Panc1 (cell line): ENCODE measurements at places on chromosomes 4 and X. TPM values are rescaled to one million over a fixed set of nuclear protein-coding genes. Genes with fewer than 3 reads are reported as not detected.

DNA sequence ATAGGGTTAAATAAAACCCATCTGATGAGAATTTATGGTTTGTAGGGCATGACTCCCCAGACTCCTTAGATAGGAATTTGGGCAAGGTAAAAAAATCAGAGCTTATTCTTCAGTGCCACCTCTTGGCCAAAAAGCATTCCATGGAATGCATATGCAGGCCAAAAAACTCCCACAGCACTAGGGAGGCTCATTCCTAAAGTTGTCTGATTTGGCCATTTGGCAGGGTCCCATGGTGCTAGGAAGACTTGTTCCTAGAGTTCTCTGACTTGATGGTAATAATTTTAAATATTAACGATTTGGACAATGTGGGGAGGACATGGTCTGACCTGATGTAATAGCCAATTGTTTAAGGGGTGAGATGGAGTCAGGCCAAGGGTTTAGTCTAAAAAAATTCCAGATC, 93.0 kb downstream of the SPIN4 start:
- H3K27me3 ChIP-seq: no peaks in the 10 kb centered on the region
- H3K4me3 ChIP-seq: no peak overlapping the region
- no peak for DNase-seq
- H3K27ac ChIP-seq: no peak overlapping the region
- no peaks in the 10 kb centered on the region for H3K36me3 ChIP-seq

GRCh38 chr4:92304121-92304520, 355 bp downstream of the GRID2 start:
- H3K27ac ChIP-seq: no peak overlapping the region
- H3K27me3 ChIP-seq: peaks cover 9% of the 10 kb centered on the region
- H3K36me3 ChIP-seq: no peaks in the 10 kb centered on the region
- peaks cover 6% of the 10 kb centered on the region for H3K4me1 ChIP-seq
- DNase-seq: no peak

GRCh38 chr4:189981970-189982369, 41.3 kb downstream of the FRG1 start:
- H3K27me3 ChIP-seq: no peaks in the 10 kb centered on the region
- no peaks in the 10 kb centered on the region for H3K36me3 ChIP-seq
- no peaks in the 10 kb centered on the region for H3K4me1 ChIP-seq
- no peak for DNase-seq
- no peak overlapping the region for H3K4me3 ChIP-seq
- H3K27ac ChIP-seq: no peak overlapping the region

DNA sequence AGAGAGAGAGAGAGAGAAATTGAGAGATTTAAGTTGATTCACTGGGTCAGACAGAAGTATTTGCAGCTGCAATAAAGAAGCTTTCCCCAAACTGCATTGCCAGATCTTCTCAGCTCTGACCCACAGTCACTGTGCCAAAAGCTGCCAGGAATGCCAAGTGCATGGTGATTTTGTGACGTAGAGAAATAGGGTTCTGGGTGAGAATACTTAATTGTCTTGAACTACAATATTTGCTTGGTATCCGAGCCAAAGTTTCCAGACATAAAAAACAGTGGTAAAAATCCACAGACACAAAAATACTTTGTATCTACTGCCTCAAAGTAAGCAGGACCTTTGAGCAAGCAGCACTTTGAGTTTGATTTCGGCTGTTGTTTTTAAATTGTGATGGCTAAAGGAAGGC, 331.1 kb downstream of the GRID2 start:
- no peak overlapping the region for H3K4me3 ChIP-seq
- no peak overlapping the region for H3K27ac ChIP-seq
- no peak for DNase-seq
- no peaks in the 10 kb centered on the region for H3K4me1 ChIP-seq

DNA sequence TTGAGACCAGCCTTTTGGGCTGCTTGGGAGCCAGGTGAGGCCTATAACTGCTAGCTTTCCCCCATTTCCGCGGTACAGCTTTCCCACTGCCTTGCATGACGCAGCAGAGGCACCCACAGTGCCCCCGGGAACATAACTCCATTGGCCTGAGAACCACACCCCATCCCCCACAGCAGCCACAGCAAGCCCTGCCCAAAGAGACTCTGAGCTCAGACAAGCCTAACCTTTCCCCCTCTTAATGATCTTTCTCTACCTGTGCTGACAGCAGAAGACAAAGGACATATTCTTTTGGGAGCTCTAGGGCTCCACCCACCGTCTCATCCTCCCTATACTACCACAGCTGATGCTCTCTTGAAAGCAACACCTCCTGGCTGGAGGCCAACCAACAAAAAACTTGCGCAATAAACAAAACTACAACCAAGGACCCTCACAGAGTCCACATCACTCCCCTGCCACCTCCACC, 114.8 kb downstream of the FANCB start:
- no peaks in the 10 kb centered on the region for H3K27me3 ChIP-seq
- no peaks in the 10 kb centered on the region for H3K36me3 ChIP-seq
- H3K27ac ChIP-seq: no peak overlapping the region
- no peaks in the 10 kb centered on the region for H3K4me1 ChIP-seq
- no peak for DNase-seq
- no peak overlapping the region for H3K4me3 ChIP-seq

GRCh38 chrX:54178100-54178940, 4.7 kb downstream of the FAM120C start:
- no peak overlapping the region; the same call in 1 of the 2 replicates for H3K4me3 ChIP-seq
- no peaks in the 10 kb centered on the region for H3K27me3 ChIP-seq
- H3K4me1 ChIP-seq: peaks cover 26% of the 10 kb centered on the region
- peak overlapping the region; percentile 93 for H3K27ac ChIP-seq
- no peaks in the 10 kb centered on the region; the same call in none of the 2 replicates for H3K36me3 ChIP-seq

GRCh38 chrX:110212299-110212698, 105.6 kb downstream of the AMMECR1 start:
- H3K4me3 ChIP-seq: no peak overlapping the region
- H3K27me3 ChIP-seq: no peaks in the 10 kb centered on the region
- no peaks in the 10 kb centered on the region for H3K4me1 ChIP-seq
- no peak for DNase-seq

DNA sequence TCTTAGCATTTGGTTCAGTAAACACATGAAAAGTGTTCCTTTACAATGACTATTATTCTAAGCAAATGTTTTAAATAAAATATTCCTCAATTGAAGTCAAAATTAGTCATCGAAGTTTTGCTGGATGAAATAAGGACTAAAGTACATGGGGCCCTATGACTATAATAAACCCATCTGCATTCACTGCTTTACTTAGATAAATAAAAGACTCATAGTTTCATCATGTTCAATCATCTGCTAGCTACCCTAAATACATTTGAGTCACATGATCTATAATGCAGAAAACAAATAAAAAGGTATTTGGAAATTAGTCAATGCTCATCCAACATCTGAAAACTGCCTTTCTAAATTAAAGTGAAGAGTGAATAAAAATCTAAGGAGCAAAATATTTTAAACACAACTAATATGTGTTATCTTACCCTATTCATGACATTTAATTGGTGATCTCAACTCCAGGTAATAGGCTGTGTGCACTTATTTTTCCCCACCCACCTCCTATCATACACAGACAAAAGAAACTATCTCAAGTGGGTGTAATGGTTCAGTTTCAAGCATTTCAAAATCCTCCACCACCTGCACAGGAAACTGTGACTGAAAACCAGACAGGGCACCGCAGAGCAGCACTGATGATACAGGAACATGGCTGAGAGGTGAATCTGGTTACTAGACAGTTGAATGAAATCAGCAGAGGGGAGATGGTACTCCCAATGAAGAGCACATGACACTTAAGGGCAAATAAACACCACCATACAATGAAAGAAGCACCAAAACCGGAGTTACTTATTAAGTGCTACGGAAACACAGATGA, 78.6 kb downstream of the CAMK2D start:
- H3K4me1 ChIP-seq: peaks cover 4% of the 10 kb centered on the region
- no peak overlapping the region for H3K4me3 ChIP-seq
- DNase-seq: no peak
- H3K27ac ChIP-seq: peak overlapping the region; percentile 17; the same call in 1 of the 2 replicates

GRCh38 chr4:164952551-164952950, 24.9 kb downstream of the TRIM61 start:
- DNase-seq: no peak
- no peaks in the 10 kb centered on the region for H3K27me3 ChIP-seq
- H3K4me1 ChIP-seq: no peaks in the 10 kb centered on the region
- no peak overlapping the region for H3K27ac ChIP-seq
- no peak overlapping the region for H3K4me3 ChIP-seq
- H3K36me3 ChIP-seq: no peaks in the 10 kb centered on the region

DNA sequence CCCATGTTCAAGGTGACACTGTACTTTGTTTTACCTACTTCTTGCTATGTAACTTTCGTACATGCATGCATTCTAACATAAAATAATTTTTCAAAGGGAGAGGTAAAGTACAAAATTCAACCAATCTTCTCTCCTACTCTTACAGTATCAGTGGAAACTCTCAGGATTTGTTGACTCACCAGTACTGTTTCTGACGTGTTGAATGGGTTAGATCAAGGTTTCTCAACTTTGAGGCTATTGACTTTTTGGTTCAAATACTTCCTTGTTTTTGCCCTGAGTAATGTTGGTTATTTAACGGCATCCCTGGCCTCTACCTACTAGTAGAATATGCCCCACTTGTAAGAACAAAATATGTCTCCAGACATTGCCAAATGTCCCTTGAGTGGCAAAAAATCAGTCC, 94.6 kb upstream of the SMAD1 start:
- H3K4me1 ChIP-seq: no peaks in the 10 kb centered on the region
- H3K36me3 ChIP-seq: no peaks in the 10 kb centered on the region
- no peaks in the 10 kb centered on the region; the same call in 1 of the 2 replicates for H3K27me3 ChIP-seq
- H3K4me3 ChIP-seq: no peak overlapping the region
- no peak overlapping the region for H3K27ac ChIP-seq

DNA sequence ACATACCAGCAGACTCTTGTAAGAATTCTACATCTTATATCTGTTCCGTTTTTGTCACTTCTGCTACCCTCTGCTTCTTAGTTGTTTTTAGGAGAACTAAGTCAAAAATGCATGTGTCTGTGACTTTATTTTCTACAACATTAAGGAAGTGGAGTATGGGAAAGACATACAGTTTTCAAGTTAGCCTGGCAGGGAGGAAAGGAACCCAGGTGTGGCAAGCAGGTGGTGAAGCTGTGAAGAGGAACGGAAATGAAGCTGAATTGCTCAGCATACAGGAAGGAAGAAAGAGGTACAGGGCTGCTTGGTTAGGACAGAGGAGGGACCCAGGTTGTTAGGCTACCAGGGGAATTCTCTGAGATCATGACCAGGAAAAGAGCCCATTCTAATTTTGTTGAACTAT, 9.4 kb downstream of the GPRIN3 start:
- no peak overlapping the region for H3K4me3 ChIP-seq
- no peaks in the 10 kb centered on the region for H3K36me3 ChIP-seq
- no peaks in the 10 kb centered on the region for H3K27me3 ChIP-seq
- H3K27ac ChIP-seq: no peak overlapping the region

- H3K36me3 ChIP-seq: no peaks in the 10 kb centered on the region; the same call in 1 of the 2 replicates
- no peaks in the 10 kb centered on the region for H3K4me1 ChIP-seq
- DNase-seq: no peak
Measured at GRCh38 chrX:110286106-110286505, 31.8 kb downstream of the AMMECR1 start.

Gene ADAMTS3
- 0.39 TPM for total RNA-seq

Gene FAM13A
- 5.8 TPM for total RNA-seq

Gene BBS12
- 1.5 TPM for total RNA-seq

Gene EFHC2
- 0.28 TPM for total RNA-seq

Gene TMSB15B
- 10.4 TPM for total RNA-seq

Gene SCRG1
- not detected for total RNA-seq

Gene CPZ
- 0.15 TPM for total RNA-seq

Gene GAGE13
- not detected for total RNA-seq
